ENCODE measurements at places on chromosomes 6 and 20.

GRCh38 chr20:64200740-64201139 is 36.5 kb downstream of the MYT1 start:
- DNase-seq, result no peak

DNA sequence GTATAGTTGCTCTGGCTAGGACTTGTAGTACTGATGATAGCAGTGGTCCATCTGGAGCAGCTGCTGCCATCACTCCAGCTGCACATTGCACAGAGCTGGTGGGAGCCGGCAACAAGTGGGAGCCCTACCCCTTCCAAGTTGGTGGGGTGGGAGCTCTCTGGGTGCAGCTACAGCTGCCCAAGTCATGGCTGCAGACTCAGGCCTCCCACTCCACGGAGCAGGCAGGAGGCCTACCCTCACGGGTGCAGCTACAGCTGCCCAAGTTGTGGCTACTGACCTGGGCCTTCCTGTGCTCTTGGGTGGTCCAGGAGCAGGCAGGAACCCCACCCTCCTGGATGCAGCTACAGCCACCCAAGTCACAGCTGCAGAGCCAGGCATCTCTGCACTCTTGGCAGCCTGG is 32.1 kb upstream of the ASIP start:
- no peak for DNase-seq

GRCh38 chr20:40753472-40753871 is 64.4 kb upstream of the MAFB start:
- no peak for DNase-seq

DNA sequence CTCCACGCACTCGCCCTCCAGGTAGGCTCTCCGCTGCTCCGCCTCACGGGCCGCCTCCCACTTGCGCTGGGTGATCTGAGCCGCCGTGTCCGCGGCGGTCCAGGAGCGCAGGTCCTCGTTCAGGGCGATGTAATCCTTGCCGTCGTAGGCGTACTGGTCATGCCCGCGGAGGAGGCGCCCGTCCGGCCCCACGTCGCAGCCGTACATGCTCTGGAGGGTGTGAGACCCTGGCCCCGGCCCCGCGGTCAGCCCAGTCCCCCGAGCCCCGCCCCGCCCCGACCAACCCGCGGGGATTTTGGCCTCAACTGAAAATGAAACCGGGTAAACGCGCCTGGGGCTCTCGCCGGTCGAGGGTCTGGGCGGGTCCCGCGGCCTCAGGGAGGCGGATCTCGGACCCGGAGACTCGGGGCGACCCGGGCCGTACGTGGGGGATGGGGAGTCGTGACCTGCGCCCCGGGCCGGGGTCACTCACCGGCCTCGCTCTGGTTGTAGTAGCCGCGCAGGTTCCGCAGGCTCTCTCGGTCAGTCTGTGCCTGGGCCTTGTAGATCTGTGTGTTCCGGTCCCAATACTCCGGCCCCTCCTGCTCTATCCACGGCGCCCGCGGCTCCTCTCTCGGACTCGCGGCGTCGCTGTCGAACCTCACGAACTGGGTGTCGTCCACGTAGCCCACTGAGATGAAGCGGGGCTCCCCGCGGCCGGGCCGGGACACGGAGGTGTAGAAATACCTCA is 598 bp downstream of the HLA-B start:
- DNase-seq, result peak; percentile 49

GRCh38 chr6:124055963-124056362 is 252.3 kb downstream of the NKAIN2 start:
- no peak for DNase-seq

- no peak for DNase-seq
These were observed 21.5 kb downstream of the COL19A1 start for GRCh38 chr6:69887714-69888345.

DNA sequence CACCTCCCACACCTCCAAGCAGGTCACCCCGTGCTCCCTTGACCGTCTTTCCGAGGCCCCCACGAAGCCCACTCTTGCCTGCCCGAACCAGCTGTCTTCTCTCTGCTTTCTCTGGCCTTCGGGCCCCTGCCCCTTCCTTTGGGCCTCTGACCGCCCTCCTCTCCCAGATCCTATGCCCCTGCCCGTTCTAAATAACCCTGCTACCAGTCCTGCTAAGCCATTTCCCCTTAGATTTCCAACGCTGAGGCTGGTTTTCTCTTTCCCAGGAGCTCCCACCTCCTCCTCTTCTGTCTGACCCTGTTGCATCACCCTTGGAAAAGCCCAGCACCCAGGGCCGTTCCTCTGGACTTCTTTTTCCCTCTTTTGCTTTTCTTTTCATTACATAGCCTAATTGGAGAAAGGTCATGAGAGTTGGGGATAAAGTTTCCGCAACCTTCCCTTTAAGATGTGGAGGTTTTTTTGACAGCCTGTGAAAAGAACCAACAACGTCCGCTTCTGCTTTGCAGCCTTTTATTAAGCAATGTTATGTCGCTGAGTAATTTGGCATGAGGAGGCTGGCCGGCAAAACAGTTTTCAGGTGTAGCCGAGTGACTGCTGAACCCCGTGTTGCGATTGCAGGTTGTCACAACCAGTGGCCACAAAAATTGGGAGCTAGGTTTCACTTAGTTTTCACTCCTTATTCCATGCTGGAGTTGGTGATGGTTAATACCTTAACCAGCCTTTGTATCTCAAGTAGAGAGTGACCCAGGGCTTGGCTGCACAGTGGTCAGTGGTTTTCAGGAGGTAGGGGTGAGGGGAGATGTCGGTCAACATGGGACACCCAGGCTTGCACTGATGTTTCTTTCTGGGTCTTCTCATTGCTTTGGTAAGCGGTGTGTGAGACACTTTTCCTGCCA is 970 bp downstream of the BLTP3A start:
- DNase-seq, result peak; percentile 31

- no peak for DNase-seq
These were observed 615.5 kb upstream of the AGPAT4 start for GRCh38 chr6:161889324-161889723.

DNA sequence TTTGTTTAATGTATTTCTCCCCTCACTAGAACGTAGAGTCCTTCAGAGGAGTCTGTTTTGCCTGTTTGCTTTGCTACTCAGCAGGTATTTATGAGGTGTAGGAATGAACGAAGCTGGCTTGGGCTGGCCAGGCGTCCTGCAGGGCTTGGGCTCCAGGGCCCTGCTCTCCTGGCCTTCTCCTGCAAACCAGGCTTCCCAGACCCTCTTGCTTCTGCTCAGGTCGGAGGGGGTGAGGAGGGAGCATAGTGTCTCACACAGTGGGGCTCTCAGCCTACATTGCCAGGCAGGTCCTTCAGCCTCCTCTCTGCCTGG is 24.6 kb upstream of the MLN start:
- no peak for DNase-seq

- DNase-seq, result no peak
These were observed 4.5 kb upstream of the MLIP start for GRCh38 chr6:54106727-54107126.

DNA sequence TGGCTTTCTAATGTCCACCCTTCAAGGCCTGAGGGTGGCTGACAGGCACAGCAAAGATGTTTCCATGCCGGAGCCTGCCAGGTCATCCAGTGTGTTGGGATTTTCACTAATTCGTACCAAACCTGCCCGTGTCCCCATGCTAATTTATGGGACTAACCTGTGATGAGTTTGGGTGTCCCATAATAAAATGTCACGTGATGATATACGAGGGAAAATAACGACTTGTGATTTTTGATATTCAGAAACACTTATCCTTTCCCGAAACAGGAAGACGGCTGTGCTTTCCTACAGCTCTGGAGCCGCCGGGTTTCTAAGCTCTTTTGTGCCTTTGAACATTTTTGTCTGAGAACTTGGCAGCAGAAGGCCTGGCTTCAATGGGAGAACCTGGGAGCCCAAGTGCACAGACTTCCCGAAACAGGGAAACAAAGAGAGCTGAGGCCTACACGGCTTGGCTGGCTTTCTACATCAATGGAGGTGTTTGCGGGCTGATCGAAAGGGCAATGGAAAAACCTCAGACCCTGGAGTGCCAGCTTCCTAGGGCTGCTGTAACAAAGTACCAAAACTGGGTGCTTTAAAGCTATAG is 171.9 kb upstream of the JARID2 start:
- no peak for DNase-seq

GRCh38 chr20:4052139-4052480 is 36.8 kb upstream of the RNF24 start:
- DNase-seq, result no peak

GRCh38 chr20:31569163-31570020 is 35.7 kb upstream of the ID1 start:
- peak; percentile 79 for DNase-seq

DNA sequence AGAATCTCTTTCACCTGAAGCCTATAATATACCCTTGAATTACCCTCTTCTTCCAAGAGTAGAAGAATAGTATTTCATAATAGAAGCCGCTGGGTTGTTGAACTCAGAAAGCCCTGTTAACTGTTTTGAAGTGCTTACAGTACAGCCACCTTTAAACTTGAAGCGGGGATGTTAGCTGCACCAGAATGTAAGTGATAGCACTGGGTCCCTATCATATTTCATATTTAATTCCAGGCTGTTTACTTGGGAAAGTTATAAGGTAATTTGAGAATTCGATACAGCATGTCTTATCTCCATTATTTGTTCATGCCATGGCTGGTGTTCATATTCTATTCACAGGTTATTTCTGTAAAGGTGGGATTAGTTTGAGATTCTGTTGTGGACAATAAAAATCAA is 63.5 kb upstream of the VSTM2L start:
- DNase-seq, result no peak

DNA sequence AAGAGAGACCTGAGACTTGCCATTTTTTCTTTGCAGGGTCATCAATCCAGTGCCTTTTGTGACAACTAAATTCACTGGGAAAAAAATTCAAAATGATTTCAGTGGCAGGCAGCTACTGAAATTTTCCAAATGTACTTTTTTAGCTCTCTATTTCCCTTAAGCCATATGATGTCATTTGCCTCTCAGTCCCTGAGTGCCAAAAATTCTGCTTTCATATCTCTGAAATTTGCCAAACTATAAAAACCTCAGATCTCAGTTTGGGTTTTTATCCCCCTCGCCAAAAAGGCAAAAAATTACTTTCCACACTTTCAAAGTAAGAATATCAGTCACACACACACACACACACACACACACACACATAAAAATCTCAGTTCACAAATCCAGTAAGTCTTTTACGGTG is 651.3 kb upstream of the ARID1B start:
- no peak for DNase-seq

DNA sequence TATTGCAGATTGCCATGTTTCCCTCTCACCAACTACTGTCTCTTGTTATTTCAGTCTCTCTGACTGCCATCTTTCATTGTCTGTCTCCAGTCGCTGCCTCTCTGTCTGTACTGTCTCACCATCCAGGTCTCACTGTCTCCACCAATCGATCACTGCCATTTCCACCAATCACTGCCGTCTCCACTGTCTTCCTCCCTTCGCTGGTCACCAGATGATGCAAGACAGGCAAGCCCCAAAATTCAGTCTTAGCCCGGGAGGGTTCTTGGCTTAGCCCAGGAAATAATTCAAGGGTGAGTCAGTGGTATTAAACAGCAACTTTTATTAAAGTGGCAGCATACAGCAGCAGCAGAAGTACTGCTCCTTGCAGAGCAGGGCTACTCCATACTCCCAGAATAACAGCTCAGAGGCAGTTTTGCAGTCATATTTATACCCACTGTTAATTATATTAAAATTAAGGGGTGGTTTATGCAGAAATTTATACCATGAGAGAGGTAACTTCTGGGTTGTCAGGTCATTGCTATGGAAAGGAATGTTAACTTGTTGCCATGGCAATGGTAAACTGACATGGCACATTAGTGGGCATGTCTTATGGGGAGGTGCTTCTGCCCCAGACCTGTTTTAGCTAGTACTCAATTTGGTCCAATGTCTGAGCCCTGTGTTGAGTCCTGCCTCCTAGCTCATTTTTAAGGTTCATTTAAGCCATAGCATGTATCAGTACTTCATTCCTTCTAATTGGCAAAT is 23.0 kb upstream of the ECHDC1 start:
- DNase-seq, result no peak

- DNase-seq, result no peak
These were observed 30.6 kb downstream of the MOCS1 start for GRCh38 chr6:39903656-39904055.

- DNase-seq, result no peak
These were observed 31.0 kb downstream of the CDK5RAP1 start for GRCh38 chr20:33370291-33370690.

- DNase-seq, result no peak
These were observed 269.6 kb downstream of the GRIK2 start for GRCh38 chr6:101663100-101663499.

GRCh38 chr6:98927534-98927933 is 20.2 kb downstream of the FBXL4 start:
- no peak for DNase-seq

- DNase-seq, result no peak
These were observed 687.1 kb downstream of the PTPRT start for GRCh38 chr20:42502591-42502990.

DNA sequence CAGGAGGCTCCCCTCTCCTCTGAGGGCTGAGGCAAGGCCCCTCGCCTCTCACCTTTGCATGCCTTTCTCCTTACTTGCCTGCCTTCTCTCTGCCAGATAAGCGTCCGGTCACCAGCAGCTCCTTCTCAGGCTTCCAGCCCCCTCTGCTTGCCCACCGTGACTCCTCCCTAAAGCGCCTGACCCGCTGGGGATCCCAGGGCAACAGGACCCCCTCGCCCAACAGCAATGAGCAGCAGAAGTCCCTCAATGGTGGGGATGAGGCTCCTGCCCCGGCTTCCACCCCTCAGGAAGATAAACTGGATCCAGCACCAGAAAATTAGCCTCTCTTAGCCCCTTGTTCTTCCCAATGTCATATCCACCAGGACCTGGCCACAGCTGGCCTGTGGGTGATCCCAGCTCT is 21.3 kb upstream of the PPARD start:
- DNase-seq, result no peak

GRCh38 chr6:37024656-37025337 is 19.3 kb downstream of the FGD2 start:
- peak; percentile 73 for DNase-seq

GRCh38 chr6:159508931-159509330 is 184.1 kb downstream of the SOD2 start:
- DNase-seq, result no peak

GRCh38 chr6:34917626-34918285 is 28.7 kb downstream of the ANKS1A start:
- DNase-seq, result no peak

- peak; percentile 63 for DNase-seq
These were observed 75.4 kb upstream of the TMEM244 start for GRCh38 chr6:129936329-129937165.

DNA sequence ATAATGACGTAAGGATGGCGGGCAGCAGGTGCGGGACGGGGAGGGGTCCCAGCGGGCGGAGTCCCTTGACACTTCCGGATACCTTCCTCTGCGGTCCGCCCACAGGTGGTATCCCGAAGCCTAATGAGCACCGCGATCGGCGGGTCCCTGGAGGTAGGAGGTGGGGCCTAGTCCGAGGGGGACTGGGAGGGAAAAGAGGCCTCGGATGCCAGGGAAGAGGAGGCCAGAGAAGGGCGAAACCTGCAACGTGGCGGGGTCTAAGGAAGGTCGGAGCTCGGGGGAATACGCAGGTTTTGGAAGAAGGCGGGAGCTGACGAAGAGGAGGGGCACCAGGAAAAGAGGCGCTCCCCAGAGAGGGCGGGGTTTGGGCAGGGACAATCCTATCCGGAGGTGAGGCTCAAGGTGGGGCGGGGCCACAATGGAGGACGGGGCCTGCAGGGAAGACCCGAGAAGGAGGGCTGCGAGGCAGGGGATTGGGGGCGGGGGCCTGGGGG is 3.7 kb downstream of the PRSS16 start:
- no peak for DNase-seq

Measured in hematopoietic multipotent progenitor cell treated with erythropoietin and hydrocortisone succinate and interleukin-3 and kit ligand, for 17 days (in vitro differentiated cells).